ENCODE measurements at places on chromosomes 5 and 9.

DNA sequence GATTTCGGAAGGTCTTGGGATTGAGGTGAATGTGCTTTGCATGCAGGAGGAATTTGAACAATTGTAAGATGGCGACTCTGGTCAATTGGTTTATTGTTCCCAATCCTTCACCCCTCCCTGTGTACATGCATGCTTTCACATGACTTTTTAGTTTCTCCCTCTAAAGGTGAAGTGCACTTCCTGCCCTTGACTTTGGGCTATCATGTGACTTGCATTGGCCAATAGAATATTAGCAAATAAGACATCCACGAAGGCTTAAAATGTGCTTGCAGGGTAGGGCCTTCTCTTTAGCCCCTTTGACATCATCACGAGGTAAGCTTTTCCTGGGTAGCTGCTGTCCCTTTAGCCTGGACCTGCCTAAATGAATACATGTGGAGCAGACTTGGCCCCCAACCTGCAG lies 8.1 kb upstream of the ZBTB43 start:
- DNase-seq, result no peak

GRCh38 chr5:132466433-132467286 lies 23.9 kb downstream of the IRF1 start:
- DNase-seq, result peak; percentile 57

- no peak for DNase-seq
Observed at GRCh38 chr5:61353293-61353692, 21.2 kb downstream of the ZSWIM6 start.

DNA sequence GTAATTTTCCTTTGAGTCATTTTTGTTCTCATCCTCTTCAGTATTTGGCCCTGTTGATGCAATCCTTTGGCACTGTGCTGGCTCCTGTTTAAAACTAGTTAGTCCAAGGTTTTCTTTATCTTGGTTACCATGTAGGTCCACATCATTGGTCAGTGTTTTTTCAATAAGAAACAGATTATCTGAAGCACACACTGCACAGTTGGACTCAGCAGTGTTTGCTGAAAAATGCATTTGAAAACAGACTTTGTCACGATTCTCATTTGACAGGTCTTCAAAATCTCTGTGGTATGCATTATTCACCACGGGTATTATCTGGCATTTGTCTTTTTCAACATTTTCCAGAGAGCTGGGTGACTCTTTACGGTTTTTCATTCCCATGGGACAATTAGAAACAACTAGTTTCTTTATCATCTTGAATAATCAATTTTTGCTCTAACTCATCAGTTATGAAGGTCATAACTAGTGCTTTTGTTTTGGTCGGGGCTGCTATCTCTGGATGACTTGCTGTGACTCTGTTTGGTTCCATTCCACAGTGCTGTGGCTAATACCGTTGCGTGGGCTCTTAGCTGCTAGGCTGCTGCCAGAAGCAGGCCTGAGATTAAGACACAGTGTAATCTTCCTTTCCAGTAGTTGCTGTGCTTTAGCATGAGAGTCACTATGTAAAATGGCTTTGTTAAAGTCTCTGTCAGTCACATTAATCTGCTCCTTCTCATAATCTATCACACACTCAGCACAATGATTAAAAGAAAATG lies 36.2 kb downstream of the NUDT12 start:
- no peak for DNase-seq

DNA sequence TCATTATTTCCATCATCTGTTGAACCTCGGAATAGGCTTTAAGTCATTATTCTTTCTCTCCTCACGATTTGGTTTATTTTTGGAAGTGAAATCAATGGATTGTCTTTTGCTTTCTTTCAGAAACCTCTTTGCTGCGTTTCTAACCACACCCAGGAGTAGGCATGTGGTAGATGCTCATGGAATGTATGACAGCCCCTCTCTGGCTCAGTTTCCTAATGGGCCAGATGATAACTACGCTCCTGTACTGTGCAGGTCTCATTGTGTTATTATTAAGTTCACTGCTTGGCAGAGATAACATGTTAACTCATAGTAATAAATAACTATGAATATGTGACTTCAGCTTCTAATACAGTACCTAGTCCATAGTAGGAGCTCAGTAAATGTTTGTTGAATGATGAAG lies 175.5 kb upstream of the KLF4 start:
- no peak for DNase-seq

- no peak for DNase-seq
Observed at GRCh38 chr5:94209774-94210355, 408.5 kb downstream of the KIAA0825 start.

DNA sequence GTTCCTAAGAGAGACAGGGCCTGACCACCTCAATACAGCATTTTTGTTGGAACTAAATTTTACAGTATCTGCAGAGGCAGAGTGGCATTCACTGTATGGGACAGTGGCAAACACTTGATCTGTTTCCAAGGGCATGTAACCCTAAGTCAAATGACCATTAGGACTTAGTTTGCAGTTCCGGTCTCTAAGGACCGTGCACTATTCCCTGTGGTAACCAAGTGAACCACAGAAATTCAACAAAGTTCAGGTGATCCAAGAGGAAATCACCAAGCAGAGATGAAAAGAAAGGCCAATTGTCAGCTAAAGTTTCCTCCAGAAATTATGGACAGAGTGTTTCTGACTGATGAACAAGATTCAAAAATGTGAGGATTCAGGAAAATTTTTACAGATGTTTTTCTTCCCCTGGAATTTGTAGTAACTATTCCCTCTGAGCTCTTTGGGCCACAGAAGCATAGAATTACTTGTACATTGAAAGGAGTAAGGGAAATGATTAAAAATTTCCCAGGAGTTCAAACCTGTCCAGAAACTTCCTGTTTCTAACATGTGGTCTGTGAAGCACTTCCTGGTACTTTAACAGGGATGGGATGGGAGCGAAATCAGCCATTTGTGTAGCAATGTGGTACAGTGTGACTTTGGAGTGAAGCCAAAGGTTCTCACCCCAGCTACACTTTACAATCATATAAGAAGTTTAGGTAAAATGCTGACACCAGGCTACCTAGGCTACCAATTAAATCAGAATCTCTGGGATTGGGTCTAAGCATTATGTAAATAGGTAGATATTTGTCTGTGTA lies 266.1 kb upstream of the MAP3K1 start:
- DNase-seq, result no peak

DNA sequence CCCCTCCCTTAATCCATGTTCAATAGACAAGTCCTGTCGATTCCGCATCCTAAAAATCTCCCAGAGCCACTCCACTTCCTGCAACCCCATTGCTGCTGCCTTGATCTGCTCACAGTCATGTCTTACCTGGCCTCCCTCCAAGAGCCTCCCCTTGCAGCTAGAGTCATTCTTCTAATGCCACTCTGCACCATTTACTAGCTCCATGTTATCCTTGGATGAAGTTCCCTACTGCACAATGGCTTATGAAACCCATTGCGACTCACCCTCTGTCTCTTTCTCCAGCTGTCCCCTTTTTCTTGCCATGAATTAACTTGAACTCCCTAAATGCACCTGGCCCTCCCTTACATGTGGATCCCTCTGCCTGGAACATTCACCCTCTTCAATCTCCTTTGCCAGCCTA lies 39.5 kb downstream of the MEGF10 start:
- no peak for DNase-seq

- DNase-seq, result no peak
Observed at GRCh38 chr9:81609782-81610739, 79.3 kb downstream of the TLE1 start.

- DNase-seq, result no peak
Observed at GRCh38 chr5:54722846-54723433, 205.4 kb downstream of the SNX18 start.

GRCh38 chr9:80797101-80797829 lies 892.1 kb downstream of the TLE1 start:
- DNase-seq, result no peak

DNA sequence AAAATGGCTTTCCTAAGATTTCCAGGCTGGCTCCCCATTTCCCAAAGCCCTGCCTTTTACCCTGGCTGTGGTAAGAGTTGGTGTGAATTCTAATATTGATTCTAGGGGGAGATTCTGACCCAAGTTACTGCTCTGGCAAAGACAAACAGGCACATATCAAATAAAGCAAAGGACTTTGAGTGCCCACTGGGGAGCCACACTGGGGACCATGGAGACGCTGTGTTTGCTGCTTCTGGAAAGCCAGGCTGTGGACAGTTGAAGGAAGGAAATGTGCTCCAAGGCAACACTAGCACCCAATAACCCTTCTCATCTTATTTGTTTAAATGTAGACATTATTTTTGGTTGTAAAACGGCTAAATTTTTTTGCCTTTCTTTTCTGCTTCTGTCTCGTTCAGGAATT lies 78.7 kb downstream of the SNCAIP start:
- no peak for DNase-seq

- no peak for DNase-seq
Observed at GRCh38 chr5:90056911-90057705, 352.4 kb downstream of the CETN3 start.

GRCh38 chr5:72284559-72285423 lies 35.2 kb downstream of the MRPS27 start:
- DNase-seq, result no peak

- no peak for DNase-seq
Observed at GRCh38 chr5:102873379-102873932, 118.4 kb downstream of the PAM start.

GRCh38 chr5:176995896-176996767 lies 10.4 kb downstream of the UIMC1 start:
- no peak for DNase-seq

- no peak for DNase-seq
Observed at GRCh38 chr5:157518963-157519362, 56.6 kb downstream of the ADAM19 start.

- no peak for DNase-seq
Observed at GRCh38 chr5:153496835-153497234, 6.4 kb downstream of the GRIA1 start.

GRCh38 chr5:77926337-77926736 lies 150.2 kb upstream of the TBCA start:
- DNase-seq, result no peak

GRCh38 chr9:112747094-112747493 lies 3.5 kb upstream of the SNX30 start:
- DNase-seq, result no peak

DNA sequence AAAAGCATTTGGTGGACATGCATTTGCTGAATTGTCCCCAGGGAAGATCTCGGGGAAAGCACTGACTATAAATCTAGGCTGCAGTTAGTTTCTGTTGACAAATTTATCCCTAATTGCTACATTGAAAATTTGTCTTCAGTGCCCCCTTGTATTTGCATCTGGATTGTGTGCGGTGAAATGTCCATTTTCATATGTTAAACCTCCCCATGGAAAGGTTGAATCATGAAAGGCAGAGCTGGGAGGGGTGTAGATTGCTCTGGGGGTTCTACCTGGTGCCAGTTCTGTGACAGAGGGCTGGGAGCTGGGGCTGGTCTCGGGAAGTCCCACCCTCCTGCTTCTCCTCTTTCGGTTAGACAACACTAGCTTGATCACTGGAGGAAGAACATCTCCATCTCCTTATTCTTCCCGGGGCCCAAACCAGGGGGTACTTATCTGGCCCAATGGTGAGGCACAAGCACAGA lies 101.9 kb downstream of the GADD45G start:
- no peak for DNase-seq

DNA sequence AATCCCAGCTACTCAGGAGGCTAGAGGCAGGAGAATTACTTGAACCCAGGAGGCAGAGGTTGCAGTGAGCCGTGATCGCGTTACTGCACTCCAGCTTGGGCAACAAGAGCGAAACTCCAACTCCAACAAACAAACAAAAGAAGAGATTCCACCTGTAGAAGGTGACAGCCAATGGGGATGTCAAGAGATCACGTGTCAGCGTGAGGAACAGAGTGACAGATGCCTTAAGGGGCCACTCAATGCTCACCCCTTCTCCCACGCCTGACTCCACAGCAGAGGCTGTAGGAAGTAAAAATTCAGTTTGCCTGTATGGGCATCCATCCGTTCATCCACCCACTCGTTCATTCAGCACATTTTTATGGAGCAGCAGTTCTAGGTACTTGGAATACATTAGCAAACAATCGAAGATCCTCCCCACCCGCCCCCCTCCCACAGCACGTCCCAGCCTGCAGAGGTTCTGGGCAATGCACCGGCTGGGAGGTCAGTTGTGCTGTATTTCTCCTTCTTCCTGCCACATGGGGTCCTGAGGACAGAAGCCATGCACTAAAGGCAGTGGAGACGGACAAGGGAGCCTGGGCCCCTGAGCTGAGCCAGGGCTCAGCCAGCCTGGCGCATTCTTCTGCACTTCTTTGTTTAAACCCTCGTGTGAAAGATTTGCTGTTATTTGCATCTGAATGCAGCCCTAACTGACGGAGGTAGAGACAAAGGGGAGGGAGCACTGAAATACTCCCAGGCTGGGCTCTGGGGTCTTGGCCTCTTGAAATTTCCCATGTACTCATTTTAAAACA lies 11.3 kb upstream of the RNF130 start:
- DNase-seq, result no peak

DNA sequence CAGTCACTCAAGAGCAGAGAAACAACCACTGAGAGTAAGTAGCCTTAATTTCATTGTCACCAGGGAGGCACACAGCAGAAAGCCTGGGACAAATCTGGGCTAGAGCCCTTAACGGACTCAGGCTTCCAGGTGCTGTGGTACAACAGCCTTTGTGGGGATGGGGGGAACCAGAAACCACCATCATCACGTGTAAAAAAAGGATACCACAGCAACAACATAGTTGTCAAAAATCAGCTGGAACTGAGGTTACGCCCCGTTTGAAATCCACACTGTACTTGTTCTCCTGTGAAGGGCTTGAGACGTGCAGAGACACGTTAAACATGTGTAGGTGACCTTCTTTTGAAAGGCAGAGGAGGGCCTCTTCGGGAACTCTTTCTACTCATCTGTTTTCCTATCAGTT lies 16.6 kb upstream of the PLPP1 start:
- DNase-seq, result no peak

GRCh38 chr5:172696171-172696849 lies 55.2 kb downstream of the NEURL1B start:
- DNase-seq, result no peak

GRCh38 chr9:110029429-110029955 lies 178.5 kb downstream of the C9orf152 start:
- no peak for DNase-seq

DNA sequence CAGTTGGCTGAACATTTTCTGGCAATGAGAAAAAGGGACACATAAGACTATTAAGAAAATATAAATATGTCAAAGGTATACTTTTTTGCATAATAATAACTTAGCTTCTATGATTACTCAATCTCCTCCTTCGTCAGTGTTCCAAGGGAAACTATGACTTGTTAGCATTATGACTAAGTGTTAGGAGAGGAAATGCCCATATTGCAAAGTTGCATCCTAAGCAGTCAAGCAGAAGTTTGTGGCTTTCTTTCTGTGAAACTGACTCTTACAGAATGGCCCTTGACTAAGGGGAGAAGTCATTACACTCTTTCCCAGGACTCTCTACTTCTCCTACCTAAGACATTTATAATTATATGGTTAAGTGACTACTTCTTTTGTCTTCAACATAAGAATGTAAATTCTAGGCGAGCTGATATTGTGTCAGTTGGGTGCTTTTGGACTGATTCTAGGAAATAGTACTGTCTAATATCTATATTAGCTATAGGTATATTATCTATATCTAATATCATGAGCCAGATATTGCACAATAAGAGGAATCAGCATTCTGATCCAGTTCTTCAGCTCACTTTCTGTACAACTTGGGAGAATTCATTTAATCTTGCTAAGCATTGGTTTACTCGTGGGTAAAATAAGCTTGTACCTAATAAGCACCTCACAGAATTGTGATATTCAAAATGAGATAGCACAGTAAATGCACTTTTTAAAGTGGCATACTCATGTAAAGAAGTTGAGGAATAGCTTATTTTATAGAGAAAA lies 16.4 kb upstream of the SPINK6 start:
- DNase-seq, result no peak

Data from activated gamma-delta T cell treated with anti-CD3 and anti-CD28 coated beads, Interleukin-2, amount 50 U/mL, for 16 hours (primary cell).